NCI-H345 (cell line): ENCODE measurements at places on chromosomes 6 and 20.
A peak's percentile ranks its signal among the peaks of the same experiment; 100 is the strongest.

- DNase-seq = peak; percentile 83
These were observed 21.2 kb downstream of the TNFRSF21 start for GRCh38 chr6:47288267-47289090.

DNA sequence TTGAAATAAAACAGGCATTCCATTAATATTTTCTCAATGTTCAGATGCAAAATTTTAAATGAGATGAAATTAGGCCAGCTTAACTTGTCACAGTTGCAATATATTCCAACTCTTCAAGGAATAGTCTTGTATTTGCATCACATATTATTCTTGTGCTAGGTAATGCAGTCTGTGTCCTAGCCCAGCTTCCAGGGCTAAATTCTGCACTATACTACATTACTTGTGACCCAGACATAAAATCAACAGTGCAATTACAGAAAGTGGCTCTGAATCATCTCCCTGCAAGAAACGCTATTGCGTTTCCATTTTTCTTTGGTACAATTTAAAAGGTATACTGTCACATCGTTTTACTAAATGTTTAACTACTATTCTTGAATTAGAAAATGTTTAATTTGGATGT lies 399.2 kb downstream of the TENT5A start:
- no peak for DNase-seq

- DNase-seq = no peak
These were observed 39.4 kb upstream of the MYLIP start for GRCh38 chr6:16089232-16090062.

- DNase-seq = no peak
These were observed 66.2 kb downstream of the RREB1 start for GRCh38 chr6:7173843-7174503.

DNA sequence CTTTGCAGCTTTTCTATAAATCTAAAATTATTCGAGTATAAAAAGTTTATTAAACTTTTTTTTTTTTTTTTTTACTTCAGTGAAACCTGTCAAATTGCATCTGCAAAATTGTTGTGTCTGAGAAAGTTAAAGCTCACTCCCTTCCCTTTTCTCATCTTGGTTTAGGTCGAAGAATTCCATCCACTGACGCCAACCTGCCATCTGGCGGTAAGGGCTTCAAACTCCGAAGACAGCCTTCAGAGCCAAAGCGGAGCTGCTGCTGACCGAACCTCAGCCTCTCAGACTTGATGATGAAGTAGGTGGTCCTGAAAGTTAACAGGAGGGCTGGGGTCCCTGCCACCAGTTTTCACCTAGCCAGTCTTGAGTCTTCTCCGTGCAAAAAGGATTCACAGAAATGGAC lies 29.6 kb upstream of the VAPB start:
- DNase-seq = no peak

GRCh38 chr6:156600678-156601077 lies 176.5 kb upstream of the ARID1B start:
- DNase-seq = no peak

DNA sequence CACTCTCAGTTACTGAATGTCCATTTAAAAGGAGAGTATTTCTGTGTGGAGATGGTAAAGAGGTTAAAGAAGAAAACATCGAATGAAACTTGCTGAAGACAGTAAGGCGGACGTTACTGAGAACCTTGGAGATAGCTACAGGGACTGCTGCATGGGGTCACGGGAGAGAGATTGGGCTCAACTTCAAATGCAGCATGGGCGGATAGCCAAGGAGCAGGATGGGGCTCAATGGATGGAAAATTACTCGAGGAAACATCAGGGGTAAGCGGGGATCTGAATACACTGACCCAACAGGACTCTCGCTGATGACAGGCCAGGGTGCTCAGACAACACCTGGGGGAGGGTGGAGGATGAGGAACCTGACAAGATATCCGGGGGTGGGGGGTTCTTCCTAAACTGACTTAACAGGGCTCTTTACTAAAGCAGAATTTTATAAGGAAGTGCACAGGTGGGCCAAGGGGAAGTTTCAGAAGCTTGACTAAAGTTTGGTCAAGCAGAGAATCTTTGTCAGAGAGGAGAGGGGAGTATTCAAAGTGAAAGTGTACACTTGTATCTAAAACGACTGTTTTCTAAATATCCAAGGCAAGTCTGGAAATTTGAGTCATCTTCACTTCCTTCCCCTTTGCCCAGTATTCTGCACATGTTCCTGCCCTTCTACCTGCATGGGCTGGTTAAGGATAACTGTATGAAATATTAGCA lies 22.8 kb downstream of the ECT2L start:
- DNase-seq = no peak

- no peak for DNase-seq
These were observed 356.0 kb upstream of the JARID2 start for GRCh38 chr6:14889611-14890593.

GRCh38 chr6:36955136-36955535 lies 598 bp downstream of the PI16 start:
- no peak for DNase-seq

- DNase-seq = peak; percentile 69
These were observed 5.5 kb downstream of the MDGA1 start for GRCh38 chr6:37691904-37692806.

DNA sequence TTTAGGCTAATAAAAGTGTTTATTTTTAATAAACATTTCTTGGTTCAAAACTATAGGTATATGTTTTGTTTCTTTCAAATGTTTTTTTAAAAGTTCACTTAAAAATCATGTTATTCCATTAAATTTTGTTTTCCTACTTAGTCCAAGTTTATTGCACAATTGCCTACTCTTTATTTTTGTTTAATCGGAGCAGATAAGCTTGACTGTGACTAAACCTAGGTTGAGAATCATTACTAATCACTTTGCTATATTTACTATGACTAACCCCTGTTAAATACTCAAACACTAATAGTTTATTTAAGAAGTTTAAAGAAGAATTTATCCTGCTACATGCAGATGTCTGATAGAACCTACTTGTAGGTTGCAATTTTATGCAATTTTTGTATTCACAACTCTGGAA lies 18.8 kb downstream of the MAP3K4 start:
- no peak for DNase-seq

GRCh38 chr20:41064377-41064776 lies 35.8 kb downstream of the TOP1 start:
- no peak for DNase-seq

DNA sequence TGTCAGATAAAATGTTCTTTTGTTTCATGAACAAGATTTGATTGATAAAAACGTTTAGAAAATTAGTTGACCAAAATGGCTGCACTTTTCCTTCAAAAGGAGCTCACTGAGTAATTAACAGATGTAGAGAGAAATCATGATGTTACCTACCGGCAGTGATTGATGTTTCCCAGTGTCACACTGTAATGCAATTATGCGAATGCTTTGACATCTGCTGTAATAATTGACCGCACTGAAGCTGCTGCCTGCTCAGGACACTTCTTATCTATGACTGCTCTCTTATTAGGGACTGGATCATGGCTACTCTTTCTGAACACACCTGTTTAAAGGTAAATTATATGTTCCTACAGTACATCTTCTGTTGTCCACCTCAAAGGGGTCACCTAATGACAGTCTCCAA lies 94.6 kb downstream of the GPR63 start:
- no peak for DNase-seq

GRCh38 chr20:17807651-17808050 lies 107.9 kb downstream of the BANF2 start:
- DNase-seq = no peak

- no peak for DNase-seq
These were observed 260.0 kb downstream of the TMEM242 start for GRCh38 chr6:157063176-157063905.

DNA sequence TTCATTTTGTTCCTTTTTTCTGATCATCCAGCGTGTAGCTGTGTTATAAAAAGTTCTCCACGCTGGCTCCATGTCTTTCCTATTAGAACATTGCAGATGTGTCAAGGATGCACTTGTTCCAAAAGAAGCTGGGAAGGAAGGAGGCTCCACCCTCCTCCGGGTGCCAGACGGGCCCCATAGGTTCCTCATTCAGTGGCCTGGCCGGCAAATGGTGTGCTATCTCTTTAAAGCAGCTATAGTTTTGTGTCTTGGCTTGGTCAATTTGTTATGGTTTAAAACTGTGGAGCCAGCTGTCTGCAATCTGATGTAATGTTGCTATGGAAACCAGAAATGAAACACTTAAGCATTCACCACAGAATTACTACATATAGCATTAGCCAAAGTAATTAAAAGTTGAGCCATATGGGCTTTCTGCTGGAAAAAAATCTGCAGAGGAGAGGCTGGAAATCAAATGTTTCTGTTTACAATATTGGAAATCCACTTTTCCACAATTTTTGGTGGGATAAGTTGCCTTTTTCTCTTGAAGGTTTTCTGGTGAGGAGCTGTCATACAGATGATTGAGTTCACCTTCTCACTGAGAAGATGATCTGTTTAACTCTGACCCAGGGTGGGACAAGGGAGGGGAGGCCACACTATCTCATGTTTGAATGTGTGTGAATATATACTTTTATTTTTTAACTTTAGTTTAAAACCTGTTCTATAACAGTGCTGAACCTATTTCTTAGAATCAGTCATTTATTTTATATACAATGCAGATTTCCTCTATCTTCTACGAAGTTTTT lies 167.4 kb downstream of the SASH1 start:
- no peak for DNase-seq

DNA sequence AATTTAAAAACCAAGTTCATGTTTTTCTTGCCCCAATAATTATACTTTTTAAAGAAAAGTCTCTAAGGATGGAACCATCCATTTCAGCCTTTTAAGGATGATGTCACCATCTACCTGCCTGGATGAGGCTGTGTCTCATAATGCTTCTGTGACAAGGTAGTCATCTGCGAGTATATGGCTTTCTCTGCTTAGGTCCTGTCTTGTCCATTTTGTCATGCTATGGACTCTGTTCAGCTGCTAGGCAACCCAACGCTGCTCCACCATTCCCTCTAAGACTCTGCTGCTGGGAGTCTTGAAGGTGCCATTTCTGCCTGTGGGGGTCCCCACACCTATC lies 459.8 kb upstream of the RUNX2 start:
- no peak for DNase-seq

DNA sequence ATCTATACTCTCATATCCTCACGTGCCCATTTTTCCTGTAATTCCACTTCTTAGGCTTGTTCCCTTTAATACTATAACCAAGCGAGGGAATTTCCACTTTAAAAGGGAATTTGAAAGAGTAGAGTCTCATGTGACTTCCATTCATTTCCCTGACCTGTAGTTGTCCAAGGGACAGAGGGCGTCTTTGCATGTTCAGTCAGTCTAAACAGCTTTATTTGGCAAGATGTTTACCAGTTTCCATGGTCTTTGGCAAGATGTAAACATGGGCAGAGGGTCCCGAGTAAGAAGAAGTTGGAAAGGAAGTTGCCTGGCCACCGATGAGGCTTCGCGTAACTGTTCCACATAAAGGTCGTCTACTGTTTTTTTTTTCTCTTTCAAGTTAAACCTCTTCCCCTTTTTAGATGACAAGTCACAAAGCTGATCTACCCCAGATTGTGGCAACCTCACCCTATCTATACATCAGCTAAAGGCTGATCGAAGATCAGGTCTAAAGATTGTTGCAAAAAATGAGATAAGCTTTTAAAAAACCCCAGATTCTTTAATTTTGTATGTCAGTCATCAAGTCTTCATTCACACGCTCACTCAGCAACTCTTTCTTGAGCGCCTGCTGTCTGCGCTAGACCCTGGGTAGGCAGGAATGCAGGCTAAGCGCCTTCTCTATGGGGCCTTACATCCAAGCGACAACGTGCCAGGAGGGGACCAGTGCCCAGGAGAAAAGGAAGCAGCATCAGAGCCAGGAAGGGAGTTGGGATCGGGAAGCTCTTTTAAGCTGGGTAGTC lies 31.7 kb upstream of the CCR6 start:
- no peak for DNase-seq

GRCh38 chr6:138253731-138254130 lies 35.4 kb upstream of the PBOV1 start:
- DNase-seq = no peak

DNA sequence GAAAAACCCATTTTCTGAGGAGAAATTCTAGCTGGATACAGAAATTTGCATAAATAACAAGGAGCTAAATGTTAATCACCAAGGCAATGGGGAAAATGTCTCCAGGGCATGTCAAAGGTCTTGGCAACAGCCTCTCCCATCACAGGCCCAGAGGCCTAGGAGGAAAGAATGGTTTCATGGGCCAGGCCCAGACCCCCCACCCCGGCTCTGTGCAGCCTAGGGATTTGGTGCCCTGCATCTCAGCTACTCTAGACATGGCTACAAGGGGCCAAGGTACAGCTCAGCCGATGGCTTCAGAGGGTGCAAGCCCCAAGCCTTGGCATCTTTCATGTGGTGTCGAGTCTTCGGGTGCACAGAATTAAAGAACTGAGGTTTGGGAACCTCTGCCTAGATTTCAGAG lies 321.2 kb upstream of the ID4 start:
- DNase-seq = no peak
